ENCODE measurements at places on chromosomes 11 and 22.

- DNase-seq, result no peak
These were observed 186.1 kb downstream of the DSCAML1 start for GRCh38 chr11:117610901-117611300.

DNA sequence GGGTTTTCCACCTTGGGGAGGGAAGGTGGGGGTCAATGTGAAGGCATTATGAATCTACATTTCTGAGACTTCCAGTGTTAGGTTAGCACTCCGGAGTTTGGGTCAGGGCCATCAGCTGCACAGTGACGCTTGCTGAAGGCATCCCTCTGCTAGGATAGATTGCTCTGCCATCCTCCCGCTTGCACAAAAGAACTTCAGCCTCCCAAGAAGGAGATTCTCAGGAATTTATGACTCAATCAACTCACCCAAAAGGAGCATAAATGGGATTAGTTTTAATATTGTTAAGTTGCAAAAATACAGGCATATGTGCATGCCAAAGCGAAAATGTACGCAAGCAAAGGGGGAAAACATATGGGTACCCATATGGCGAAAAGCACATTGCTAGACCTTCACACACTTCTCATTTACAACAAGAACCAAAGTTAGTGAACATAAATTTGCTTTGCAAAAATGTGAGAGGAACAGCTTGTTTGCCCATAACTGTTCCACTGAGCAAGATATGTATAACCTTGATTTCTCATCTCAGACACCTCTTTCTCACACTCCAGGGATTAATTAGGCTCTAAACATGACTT, 1013.0 kb downstream of the OPCML start:
- no peak for DNase-seq

DNA sequence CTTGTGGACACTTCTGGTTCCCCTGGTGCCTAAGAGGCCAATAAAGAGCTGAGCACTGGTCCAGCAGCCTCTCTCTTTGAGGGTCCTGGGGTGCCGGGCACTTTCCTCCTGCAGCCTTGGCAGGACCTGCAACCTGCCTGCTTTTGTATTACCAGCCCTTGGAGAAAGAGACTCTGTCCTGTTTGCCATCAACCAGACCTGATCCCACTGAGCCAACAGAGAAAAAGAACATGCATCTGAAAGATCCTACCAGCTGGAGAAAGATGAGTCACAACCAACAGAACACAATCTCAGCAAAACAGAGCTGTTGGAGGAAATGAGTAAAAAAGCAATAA, 321.0 kb downstream of the DDX10 start:
- peak; percentile 51 for DNase-seq

DNA sequence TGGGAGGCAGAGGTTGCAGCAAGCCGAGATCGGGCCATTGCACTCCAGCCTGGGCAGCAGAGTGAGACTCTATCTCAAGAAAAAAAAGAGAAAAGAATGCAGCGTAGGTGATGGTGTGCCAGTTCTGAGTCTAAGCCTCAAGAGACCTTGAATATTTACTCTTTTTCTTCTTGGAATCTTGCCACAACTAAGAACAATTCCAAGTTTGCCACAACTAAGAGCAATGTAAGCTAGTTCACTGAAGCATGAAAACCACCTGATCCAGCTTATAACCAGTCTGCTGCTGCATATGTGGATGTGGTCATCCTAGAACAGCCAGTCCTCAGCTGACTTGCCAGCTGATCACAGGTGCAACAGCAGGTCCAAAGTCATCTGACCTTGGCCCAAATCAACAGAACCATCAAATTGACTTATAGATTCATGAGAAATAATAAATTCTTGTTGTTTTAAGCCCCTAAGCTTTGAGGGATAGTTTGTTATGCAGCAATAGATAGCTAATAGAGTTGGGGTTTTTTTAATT, 25.4 kb upstream of the SEZ6L start:
- no peak for DNase-seq

GRCh38 chr11:112582366-112582765, 321.7 kb upstream of the PLET1 start:
- DNase-seq, result no peak

DNA sequence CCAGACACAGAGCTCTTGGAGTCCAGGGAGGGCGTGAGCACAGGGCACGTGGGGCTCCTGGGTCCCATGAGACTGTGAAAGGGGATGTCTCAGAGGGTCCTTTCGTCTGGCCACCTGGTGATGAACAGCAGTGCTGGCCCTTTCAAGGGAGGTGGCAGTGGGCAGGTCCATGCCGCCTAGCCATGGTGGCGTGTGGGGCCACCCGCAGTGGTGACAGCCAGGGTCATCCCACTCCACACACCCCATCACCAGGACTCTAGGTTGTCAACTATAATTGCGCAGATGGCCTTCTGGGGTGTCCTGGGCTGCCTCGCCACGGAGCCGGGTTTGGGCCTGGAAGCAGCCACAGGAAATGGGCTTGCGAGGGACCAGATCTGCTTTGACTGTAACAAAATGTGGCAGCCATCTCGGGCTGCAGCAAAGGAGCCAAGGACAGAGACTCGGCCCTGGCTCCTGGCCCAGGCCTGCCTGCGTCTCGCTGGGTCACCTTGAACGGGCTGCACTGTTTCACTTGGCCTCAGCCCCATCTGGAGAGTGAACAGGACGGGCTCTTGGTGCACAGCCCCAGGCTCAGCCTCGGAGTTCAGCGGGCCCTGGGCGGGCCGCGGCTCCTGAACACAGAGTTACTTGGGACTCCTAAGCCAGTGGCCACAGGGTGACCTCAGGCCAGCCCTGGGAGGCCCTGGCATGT, 1350.5 kb downstream of the BRD1 start:
- DNase-seq, result no peak

All from stromal cell of bone marrow (primary cell).